ENCODE measurements at places on chromosomes 16 and 17.
A peak's percentile ranks its signal among the peaks of the same experiment; 100 is the strongest.

DNA sequence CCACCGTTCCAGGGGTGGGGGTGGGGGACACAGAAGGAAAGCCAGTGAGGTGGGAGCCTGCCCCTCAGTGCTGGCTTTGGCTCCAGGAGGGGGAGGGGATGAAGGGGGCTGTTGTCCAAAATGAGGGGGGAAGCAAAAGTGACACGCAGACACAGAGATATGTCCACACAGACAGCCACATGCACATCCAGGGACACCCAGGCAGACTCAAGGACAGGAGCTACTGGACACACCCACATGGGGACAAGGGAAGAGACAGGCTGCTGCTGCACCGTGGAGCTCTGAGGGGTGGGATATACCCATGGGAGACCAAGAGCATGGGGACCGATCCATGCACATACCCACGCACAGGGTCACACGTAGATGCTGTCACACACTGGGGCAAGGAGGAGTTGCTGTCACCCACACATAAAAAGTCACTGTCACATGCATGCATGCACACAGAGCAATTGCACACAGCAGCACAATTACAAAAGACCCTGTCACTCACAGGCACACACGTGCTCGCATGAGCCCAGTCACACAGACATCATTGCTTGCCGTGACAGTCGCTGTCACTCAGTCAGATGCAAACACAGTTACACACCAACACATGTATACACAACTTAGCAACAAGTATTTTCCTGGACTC lies 1.3 kb downstream of the THRA start:
- DNase-seq = no peak

GRCh38 chr16:5062790-5063765 lies 2.7 kb downstream of the C16orf89 start:
- no peak for DNase-seq

DNA sequence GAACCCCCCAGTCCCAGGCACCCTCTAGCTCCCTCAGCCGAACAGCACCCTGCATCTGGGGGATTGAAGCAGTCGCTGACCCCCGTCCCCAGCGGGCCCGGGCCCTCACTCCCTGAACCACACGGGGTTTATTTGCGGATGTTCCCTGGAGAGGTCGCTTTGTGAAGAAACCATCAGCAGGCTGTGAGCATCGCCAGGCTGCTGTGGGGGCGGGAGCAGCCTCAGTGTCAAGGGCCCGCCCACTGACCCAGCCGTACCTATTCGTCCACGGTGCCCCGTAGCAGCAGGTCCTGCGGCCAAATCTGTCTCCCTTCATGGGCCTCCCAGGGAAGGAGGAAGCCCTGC lies 6.4 kb upstream of the RAB40C start:
- no peak for DNase-seq

GRCh38 chr16:57937861-57938260 lies 33.1 kb downstream of the CNGB1 start:
- no peak for DNase-seq

- no peak for DNase-seq
Observed at GRCh38 chr16:78072275-78072674, 27.2 kb upstream of the WWOX start.

GRCh38 chr17:9298135-9298534 lies 276.8 kb downstream of the NTN1 start:
- DNase-seq = no peak

GRCh38 chr16:50814052-50814451 lies 72.2 kb downstream of the CYLD start:
- DNase-seq = no peak

GRCh38 chr17:34716291-34716690 lies 136.9 kb downstream of the TMEM132E start:
- no peak for DNase-seq

DNA sequence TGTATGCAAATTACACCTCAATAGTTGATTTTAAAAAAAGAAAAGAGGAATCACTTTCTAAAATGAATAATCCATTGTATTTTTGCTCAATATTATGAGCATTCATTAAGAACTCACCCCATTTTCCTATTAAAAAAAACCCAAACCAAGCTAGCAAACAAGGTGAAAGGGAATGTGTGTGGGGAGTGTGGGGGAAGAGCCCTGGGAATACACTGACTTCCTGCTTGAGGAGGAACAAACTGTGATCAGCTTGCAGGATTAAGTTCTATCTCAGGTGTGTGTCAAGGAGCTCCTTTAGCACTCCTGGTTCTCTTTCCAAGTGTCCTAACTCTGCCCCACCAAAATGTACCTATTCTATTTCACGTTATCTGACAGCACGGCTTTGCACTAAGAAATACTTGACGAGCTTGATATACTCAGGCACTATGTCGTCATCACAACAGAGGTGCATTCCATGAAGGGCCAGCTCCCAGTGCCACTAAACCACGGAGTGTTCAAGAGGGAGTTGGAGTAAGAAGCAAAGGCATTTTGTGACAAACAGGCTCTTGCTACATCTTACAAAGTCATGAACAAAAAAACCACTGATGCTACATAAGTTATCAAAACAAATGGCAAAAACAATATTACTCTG lies 73.2 kb downstream of the MYH10 start:
- DNase-seq = no peak

DNA sequence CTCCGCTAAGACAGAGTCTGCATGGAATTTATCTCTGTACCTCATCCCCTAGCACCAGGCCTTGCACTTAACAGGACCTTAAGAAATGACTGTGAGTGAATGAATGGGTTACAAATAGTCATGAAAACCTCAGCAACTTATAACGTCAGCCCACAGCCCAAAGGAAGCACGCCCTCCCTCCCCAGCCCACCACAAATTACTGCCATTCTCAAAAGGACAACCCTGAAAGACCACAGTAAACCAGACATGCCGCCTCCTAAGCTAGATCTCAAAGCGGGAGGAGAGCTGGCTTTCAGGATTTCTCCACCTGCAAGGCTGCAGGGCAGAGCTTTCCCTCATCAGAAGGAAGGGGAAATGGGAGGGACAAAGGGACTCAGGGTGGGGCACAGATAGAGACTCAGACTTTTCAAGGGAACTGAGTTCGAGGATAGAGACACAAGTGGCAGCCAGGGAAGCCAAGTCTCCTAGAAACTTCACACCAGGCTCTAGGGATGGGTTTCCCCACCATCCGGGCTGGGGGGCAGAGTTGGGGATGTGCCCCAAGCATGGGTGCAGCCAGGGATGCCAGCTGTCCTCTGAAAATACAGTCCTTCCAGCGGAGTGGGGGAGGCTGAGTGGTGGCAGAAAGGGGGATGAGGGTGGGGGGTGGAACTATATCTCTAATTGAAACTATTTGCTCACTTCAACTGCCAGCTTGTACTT lies 56.7 kb downstream of the PLXDC1 start:
- DNase-seq = no peak

DNA sequence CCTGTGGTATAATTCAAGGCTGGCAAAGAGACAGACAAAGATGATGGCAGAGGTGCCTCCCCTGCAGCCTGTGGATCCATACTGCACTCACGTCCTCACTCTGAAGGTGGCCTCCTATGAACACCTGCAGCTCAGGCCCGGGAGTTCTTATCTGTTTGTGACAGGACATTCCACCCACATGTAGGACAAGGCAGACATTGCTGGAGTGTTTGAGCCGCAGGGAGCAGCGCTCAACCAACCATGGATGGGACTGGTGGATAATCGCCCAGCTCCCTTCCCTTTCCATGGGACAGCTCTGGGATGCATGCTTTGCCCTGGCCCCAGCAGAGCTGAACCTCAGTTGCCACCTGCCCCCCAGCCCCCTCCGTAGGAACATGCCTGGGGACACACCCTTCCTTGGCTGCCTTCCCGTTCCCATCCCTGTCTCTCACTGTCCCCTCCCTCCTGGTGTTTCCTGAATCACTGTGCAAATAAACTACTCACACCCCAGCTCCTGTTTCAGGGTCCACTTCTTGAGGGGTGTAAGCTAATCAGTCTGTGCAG lies 22.2 kb downstream of the ITPRIPL2 start:
- DNase-seq = no peak

DNA sequence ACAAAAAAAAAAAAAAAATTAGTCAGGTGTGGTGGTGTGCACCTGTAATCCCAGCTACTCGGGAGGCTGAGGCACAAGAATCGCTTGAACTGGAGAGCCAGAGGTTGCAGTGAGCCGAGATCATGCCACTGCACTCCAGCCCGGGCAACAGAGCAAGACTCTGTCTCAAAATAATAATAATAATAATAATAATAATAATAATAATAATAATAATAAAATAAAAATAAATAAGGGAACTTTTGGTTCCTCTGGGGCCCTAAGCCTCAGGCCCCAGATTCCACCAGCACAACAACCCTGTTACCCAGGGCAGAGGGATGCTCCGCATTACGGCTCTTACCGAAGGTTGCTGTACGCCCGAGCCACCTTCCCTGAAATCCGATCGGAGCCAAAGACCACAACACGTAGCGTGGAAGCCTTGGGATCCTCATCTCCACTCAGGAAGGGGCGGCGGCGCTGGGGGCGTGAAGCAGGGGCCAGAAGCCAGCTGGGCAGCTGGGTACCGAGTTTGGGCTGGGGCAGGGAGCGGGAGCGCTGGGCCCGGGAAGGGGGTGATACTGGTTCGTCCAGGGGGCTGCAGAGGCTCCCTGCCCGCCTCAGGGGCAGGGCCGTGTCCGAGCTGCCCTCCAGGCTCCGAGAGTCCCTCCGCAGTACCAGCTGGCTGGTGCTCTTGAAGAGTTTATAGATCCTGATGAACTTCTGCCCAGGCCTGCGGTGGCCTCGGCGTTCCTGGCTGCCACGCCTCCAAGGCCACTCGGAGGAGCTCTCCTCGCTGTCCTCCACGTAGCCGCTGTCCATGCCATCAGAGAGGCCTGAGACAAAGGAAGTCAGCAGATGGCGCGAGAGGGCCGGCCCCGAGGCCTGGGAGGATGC lies 20.6 kb upstream of the PIK3R6 start:
- DNase-seq = no peak

DNA sequence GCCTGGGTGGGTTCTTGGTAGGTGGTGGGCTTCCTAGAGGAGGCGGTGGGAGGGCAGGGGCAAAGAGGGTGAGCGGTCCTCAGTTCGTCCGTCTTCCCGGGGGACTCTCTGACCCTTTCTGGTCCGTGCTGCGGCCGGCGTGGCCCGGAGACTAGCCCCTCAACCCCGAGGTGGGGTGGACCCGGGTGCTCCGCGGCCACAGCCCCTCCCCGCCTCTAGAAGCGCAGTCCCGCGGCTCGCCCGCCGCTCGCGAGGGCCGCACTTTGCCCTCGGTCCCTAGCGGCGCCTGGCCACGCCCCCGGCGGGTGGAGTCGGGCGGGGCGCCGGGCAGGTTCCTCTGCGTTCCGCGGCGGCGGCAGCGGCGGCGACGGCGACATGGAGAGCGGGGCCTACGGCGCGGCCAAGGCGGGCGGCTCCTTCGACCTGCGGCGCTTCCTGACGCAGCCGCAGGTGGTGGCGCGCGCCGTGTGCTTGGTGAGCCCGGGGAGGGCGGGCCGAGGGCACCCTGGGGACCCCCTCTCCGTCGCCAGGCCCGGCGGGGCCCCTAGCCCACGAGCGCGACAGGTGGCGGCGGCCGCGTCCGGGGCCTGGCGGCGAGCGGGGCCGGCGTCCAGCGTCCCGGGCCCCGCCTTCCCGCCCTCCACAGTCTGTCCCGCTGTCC lies at the start of gene SYNGR2:
Gene SYNGR2, plus strand, starts transcription at position 340 of the 661 bp plus-strand sequence. Its CDS starts 36 bp downstream, at position 376.
- peak; percentile 93 for DNase-seq

DNA sequence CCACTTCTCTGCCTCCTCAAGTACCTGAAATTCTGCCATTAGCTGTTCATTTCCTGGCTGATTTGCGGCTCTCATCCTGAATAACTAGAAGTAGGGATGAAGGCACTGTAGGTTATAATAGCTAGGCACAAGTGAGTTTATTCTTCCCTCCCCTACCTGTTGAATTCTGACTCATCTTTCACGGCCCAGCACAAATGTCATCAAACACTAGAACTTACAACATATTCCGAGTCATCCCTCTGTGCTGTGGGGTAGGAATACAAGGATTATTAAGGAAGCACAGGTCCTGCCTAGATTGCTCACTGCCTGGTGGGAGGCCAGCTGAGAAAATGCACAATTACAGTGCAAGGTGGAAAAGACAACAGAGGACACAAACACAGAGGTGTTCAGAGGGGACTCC lies 103.7 kb upstream of the ASIC2 start:
- no peak for DNase-seq

- DNase-seq = no peak
Observed at GRCh38 chr17:80987941-80988461, 3.6 kb upstream of the CHMP6 start.

DNA sequence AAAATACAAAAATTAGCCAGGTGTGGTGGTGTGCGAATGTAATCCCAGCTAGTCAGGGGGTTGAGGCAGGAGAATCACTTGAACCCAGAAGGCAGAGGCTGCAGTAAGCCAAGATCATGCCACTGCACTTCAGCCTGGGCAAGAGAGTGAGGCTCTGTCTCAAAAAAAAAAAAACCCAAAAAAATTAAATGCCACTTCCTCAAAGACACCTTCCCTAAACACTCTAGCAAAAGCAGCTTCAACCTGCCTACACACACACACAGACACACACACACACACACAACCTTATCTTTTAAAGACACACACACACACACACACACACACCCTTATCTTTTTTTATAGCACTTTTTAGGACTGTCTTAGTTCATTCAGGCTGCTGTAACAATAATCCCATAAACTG lies 201.7 kb upstream of the PSMD7 start:
- DNase-seq = no peak

- no peak for DNase-seq
Observed at GRCh38 chr17:81842725-81843504, 8.1 kb upstream of the PPP1R27 start.

DNA sequence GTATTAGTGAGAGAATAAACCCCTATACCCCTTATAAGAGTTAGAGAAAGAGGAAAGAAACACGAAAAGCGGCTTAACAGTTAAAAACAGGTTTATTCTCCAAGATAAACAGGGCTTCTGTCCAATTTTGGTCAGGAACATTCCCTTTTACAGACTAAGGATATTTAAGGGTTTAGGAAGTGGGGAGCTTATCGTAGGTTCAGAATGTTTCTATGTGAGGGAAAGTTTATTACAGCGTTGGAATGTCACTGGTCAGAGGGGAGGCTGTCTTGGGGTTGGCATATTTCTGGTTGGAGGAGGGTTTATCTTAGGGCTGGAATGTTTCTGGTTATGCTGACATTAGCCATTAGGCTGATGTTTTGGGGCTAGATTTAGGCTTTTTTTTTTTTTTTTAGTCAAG lies 34.1 kb upstream of the WWOX start:
- DNase-seq = no peak
